Germinal center (tissue), 1 donor: ENCODE measurements at places on chromosomes 5 and 9.

GRCh38 chr5:155276231-155276630 is 262.7 kb downstream of the KIF4B start:
- DNase-seq: no peak

DNA sequence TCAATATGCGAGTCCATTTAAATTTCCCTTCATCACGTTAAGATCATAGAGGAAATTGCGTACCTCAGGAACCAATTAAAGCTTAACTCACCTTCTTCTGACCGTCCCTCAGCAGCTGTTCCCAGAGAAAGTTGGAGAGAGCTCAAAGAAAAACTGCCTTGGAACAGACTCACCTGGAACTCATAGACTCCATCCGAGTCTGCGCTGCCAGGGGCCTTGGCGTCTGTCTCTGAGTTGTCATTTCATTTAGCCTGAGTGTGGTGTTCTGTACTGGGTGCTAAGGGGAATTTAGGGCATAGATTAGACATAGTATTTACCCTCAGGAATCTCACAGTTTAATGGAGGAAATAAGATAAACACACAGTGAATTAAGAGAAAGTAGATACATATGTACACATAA is 892.7 kb downstream of the TLE1 start:
- DNase-seq: no peak

GRCh38 chr5:172173564-172174153 is 14.4 kb downstream of the STK10 start:
- DNase-seq: no peak

DNA sequence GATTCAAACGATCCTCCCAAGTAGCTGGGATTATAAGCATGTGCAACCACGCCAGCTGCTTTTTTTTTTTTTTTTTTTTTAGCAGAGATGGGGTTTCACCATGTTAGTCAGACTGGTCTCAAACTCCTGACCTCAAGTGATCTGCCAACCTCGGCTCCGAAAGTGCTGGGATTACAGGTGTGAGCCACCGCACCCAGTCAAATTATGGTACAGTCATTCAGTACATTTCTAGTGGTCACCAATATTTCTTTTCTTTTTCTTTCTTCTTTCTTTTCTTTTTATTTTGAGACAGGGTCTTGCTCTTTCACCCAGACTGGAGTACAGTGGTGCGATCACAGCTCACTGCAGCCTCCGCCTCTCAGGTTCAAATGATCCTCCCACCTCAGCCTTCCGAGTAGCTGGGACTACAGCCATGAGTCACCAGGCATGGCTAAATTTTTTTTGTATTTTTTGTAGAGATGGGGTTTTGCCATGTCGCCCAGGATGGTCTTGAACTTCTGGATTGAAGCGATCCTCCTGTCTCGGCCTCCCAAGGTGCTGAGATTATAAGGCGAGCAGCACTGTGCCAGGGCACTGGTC is 25.4 kb upstream of the DCP2 start:
- no peak for DNase-seq

- no peak for DNase-seq
These were observed 22.5 kb downstream of the C5orf47 start for GRCh38 chr5:174011441-174011840.

- no peak for DNase-seq
These were observed 776 bp downstream of the APBA1 start for GRCh38 chr9:69671311-69671878.

GRCh38 chr5:89596821-89597220 is 713.8 kb upstream of the MEF2C start:
- no peak for DNase-seq

- no peak for DNase-seq
These were observed 95.7 kb downstream of the LHFPL2 start for GRCh38 chr5:78552729-78553342.

DNA sequence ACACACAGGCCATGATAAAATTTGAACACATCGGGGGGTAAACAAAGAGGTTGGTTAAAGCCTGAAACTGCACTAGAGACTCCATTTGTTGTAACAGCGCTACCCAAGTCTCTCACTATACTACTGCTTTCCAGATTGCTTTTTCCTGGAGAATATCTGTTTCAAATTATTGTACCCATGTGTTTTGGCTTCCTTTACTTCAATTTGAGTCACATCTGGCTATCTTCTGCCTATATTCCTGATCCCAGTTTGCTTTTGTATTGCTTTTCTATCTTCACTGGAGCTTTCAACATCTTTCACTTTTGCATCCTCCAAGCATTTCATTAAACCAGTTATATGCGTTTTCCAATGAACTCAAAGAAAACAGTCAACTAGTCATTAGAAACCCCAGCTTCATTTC is 404.7 kb downstream of the MLLT3 start:
- DNase-seq: no peak

GRCh38 chr5:179409806-179410205 is 64.5 kb upstream of the ADAMTS2 start:
- DNase-seq: no peak

- no peak for DNase-seq
These were observed 20.7 kb upstream of the ROPN1L start for GRCh38 chr5:10420932-10421331.

DNA sequence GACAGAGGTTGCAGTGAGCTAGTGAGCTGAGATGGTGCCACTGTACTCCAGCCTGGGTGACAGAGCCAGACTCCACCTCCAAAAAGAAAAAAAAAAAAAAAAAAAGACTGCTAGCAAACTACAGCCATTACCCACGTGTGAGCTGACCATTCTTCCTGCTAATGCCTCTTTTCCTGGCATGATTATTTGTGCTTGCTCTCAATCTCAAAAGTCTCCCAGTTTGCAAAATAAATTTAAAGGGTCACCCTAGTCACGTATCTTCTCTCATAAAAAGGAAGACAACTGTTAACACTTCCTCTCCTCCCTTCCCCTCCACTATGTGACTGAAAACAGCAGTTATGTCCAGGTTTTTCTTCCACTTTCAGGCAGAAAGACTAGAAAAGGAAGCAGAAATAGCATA is 37.2 kb downstream of the TRIM36 start:
- DNase-seq: no peak

DNA sequence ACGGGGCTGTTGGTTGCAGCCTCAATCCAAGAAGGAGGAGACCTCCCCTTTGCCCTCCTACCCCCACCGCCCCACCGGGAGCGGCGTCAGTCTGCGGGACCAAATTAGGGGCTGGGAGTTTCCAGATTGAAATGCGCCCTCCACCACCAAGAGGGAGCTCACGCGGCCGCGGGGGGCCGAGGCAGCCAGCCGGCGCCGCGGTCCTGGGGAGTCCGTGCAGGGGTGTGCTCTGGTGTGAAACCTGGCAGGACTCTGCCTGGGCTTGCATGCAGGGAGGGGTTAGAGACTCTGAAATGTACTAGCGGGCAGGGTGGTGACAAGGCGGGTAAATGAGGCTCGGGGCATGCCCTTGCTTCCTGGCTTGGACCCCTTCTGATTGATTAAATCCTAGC is 989 bp upstream of the FBN2 start:
- no peak for DNase-seq
